ENCODE measurements at places on chromosomes 4 and X.

DNA sequence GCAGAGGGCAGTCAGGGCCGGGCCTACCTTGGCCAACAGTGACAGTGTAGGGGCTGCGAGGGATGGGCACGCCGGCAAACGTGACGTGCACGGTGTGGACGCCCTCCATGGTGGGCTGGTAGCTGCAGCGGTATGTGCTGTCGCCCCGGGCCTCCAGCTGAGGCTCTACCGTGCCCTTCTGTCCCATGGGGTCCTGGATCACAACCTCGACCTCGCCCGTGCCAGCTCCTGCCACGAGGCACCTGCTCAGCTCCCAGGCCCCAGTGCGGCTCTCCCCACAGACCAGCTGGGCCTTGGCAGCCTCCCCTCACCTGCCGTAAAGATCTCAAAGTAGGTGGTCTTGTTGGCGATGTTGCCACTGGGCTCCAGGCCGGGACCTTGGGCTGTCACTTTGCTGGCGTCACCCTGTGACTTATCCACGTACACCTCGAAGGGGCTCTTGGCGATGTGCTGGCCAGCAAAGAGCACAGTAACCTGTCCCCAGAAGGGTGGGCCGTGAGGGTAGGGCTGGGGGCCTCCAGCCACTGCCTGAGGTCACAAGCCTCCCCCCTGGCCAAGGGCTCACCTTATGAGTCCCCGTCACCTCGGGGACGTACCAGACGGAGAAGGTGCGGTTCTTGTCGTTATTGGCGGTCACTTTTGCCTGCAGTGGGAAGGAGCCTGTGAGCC is 8.3 kb downstream of the FLNA start:
- DNase-seq = no peak

- no peak for DNase-seq
These were observed 3.9 kb downstream of the MTHFD2L start for GRCh38 chr4:74161666-74162450.

DNA sequence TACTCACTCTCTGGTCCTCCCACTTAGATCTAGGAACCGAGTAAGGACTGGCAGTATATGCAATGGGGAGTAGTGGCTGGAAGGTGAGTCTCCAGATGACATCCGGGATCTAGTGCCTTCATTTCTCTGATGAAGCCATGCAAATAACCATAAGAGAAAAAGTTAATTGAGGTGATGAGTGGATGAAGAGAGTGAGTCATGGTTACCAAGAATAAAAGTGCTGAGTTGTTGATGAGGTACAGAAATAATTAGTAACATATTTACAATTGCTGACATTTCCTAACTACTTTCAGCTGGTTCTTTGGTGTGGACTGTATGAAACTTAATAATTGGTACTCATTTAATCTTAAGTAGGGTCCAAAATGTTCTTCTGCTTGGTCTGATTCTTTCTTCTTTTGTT is 146.7 kb upstream of the PITX2 start:
- no peak for DNase-seq

- DNase-seq = no peak
These were observed 1.5 kb downstream of the GRID2 start for GRCh38 chr4:92305148-92305877.

- DNase-seq = no peak
These were observed 64.4 kb upstream of the IBSP start for GRCh38 chr4:87734936-87735335.

- no peak for DNase-seq
These were observed 49.0 kb downstream of the SPANXA2 start for GRCh38 chrX:141638550-141638949.

GRCh38 chrX:39972340-39972739 is 125.4 kb downstream of the BCOR start:
- DNase-seq = no peak

GRCh38 chr4:55158957-55159356 is 33.6 kb upstream of the KDR start:
- DNase-seq = no peak

DNA sequence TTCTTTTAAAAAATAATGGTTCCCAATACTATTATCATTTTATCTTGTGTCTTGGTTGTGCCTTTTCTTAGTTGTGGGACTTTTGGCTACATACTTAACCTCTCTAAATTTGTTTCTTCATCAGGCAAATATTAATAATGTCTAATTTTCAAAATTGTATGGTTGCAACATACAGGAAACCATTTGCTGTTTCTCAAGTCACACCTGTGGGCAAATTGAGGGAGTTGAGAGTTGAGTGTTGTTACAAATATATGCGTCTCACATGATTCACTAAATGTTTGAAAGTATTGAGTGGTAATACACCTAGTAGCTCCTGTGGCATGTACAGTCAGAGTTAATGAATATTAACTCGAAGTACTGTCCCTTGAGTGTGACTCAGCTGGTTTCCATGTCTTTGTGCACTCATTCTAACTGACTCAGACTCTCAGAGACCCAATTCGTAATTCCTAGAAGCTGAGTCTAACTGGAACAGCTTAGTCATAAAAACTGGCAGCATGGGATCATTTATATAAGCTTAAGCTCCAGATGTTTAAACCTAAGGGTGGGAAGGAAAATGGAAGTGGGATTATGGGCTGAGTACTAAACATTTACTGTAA is 802.4 kb downstream of the TRIML1 start:
- DNase-seq = no peak

- no peak for DNase-seq
These were observed 20.4 kb downstream of the MSANTD1 start for GRCh38 chr4:3269105-3269927.

Measured in CD4-positive, alpha-beta T cell treated with Interleukin-21 for 1 hour (primary cell).